ENCODE measurements at places on chromosomes 7 and 10.

DNA sequence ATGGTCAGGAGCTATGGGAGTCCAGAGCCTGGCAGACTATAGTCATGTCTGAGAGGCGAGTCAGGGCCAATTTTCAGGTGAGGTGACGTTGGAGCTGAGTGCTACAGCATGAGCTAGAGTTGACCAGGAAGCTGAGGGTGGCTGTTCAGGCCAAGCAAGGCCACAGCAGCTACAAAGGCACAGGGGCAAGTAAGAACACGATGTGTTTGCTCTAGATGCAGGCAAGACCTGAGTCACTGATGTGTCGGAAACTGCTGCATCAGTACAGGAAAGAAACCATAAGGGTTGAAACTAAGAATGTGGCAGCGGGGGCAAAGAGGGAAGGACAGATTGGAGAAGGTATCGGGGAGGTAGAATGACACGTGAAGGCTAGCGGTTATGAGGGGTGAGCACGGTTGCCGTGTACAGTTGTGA lies 11.8 kb upstream of the RRP12 start:
- no peak for DNase-seq

- DNase-seq, result peak; percentile 46
Observed at GRCh38 chr10:4353964-4354363, 472.0 kb upstream of the AKR1E2 start.

DNA sequence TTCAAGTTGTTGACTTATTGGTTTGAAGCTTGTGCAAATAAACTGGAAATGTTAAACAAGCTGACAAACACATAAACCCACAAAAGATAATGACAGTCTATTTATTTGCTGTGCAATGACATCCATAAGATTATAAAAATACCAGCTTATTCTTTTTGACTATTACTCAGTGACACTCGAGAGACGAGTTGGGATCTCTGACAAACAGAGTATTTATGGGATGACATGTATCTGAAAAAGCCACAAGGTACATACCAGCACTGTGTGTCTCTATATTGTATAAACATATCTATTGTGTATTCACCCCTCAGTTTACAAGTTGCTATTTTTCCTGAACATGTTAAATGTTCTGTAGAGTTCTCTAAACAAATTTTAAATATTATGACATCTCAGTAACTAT lies 88.9 kb downstream of the CHRM2 start:
- peak; percentile 75 for DNase-seq

GRCh38 chr7:123573896-123574467 lies 16.4 kb upstream of the NDUFA5 start:
- no peak for DNase-seq

- DNase-seq, result no peak
Observed at GRCh38 chr7:3859431-3859830, 558.4 kb downstream of the SDK1 start.

DNA sequence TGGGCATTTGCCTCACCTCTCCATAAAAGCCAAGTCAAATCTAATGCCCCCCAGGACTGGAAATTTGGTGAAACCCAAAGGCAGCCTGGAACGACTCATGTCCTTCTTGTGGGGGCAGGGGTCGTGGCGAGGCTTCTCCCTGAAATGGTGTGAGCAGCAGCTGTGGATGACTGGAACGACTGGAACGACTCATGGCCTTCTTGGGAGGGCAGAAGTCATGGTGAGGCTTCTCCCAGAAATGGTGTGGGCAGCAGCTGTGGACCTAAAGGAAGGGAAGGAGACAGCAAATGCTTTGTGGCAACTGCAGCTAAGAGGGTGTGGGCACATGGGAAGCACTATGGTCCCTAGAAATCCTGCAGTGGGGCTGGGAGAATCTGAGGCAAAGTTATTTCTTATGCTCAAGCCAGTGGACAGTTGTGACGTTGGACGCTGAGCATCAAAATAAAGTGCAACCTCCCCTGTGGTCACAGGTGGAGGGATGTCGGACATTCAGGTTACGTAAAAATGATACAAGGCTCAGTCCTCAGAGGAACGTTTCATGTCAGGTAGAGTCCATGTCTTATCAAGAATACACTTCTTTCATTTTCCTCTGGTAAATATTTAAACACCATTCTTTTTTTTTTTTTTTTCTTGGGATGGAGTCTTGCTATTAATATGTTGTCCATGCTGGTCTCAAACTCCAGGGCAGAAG lies 107.0 kb upstream of the KIF5B start:
- DNase-seq, result peak; percentile 41

DNA sequence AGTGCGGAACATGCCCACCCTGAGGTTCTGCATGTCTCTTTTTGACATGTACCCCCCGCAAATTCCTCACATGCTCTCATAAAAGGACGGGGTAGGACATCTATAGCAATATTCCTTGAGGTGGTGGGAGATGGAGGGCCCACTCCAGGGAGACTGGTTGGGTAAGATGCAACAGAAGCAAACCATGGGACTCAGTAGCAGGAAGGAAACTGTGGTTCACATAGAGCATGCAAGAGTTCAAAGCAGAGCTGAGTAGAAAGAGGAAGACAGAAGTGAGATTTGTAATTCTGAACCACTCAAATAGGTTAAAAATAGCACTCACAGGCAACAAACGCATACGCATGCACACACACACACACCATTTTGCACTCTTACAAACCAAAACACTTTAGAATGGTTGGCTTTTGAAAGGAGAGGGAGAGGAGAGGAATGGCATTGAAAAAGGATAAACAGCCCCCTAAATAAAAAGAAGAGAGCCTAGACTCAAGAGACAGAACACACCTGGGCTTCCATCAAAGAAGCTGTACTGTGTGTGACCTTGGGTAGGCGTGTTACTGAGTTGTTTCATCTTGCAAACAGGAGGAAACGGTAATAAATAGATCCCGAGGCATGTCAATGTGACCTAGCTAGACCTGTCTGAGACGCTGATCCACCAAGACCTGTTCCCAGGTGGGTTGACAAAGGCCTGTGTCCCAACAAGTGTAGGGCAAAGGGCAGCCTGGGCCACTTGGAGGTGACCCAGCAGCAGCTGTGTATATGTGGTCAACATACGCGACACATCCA lies 77.6 kb upstream of the LRRC4 start:
- no peak for DNase-seq

GRCh38 chr10:75978213-75978612 lies 546.8 kb downstream of the LRMDA start:
- peak; percentile 73 for DNase-seq

GRCh38 chr7:108026647-108027046 lies 23.7 kb upstream of the LAMB1 start:
- DNase-seq, result peak; percentile 36
